ENCODE measurements at places on chromosomes 3 and 15.

- no peak for DNase-seq
These were observed 9.7 kb upstream of the FBXL22 start for GRCh38 chr15:63587527-63587926.

DNA sequence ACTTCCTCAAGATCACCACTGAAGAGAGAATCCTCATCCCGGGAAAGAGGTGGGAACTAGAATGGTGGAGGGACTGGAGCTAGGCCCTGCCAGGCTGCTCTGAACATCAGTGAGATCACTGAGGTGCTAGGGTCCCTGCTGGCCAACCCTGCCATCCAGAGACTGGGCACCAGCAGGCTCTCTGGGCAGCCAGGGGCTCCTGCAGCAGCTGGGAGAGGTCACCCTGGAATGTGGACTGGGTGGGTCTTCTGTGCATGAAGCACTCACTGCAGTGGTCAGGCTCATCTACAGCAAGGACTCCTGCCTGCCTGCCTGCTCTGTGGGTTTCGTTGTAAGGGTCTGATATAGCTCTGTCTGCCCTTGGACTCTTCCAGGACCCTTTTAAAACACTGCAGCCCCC lies 24.9 kb downstream of the ALS2CL start:
- no peak for DNase-seq

DNA sequence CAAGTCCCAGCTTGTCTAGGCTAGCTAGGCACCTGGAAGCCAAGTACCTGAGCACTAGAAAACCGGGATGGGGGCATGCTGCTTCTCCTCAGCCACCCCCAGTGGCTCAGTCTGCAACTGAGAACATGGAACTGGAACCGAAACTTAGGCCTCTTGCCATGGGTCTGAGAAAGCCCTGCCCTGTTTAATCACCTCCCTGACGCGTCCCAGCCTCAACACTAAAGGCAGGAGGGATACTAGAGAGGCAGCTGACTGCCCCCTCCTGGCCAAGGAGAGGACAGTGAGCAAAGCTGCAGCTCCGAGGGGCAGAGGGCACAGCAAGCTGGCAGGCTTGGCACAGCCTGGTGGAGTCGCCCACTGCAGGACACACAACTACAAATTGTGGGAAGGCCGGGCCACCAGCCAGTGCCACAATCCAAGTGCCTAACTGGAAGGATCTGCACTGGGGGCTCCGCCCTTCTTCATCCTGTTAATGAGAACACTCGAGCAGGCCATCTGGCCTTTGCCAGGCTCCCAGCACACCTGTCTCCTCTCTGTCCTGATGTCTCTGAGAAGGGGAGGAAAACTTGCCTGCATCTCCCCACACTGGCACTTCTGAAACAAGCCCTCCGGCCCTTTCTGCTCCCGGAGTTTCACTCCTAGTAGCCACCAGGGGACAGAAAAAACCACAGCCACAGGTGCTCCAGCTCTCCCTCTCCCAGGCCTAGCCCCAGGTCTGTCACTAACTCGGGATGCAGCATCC lies 53.7 kb downstream of the BDH1 start:
- peak; percentile 49 for DNase-seq

GRCh38 chr3:193836918-193837317 lies 243.9 kb downstream of the OPA1 start:
- DNase-seq, result no peak

DNA sequence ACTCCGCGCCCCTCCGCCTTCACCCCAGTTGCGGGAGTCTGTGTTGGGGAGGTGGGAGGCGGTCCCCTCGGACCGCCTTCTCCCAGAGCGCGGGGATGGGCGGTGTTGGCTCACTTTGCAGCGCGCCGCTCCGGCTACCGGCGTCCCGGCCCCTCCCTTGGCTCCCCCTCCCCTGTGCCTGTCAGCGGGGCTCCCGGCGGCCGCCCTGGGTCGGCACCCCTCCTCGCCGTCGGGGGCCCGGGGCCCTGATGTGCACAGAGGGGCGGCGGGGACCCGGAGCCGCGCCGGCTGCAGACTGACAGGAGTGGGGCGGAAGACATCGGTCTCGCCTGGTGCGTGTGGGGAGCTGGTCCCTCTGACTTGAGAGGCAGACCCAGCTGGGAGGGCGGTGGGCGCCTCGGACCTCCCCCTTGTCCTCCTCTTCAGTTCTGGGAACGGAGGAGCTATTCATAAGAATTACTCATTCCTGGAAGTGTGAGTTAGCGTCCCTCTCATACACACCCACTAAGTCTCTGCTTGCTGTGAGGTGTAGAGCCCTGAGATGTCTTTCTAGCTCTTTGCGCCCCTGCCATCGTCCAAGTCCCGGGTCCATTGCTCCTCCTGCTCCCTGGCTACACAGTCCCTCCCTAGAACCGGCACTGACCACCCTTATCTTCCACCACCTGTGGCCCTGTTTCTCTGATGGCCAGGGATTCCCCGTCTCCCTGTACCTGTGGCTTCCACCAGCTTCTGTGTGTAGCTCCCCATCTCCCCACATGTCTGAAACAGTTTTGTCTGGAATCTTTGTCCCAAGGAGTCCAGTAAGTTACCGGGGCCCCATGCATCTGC lies 42.3 kb upstream of the ROPN1 start:
- no peak for DNase-seq

Data from HL-60 (cell line).